CD4-positive, alpha-beta T cell treated with Interleukin-17A for 1 hour (primary cell): ENCODE measurements at places on chromosomes 1 and 21.
A peak's percentile ranks its signal among the peaks of the same experiment; 100 is the strongest.

DNA sequence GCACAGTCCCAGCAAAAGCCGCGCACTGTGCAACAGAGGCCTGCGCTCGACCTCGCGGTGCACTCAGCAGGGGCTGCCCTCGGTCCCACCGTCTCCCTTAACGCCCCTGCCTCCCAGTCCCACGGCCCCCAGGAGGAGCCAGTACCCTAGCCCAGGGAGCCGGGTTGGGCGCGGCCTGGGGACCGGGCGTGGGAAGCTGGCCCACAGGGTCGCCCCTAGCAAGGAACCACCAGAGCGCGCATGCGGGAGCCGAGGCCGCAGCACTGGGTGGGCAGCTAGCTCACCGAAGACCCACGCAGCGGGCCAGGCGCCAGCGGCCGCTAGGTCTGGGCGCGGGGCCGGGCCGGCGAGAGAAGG lies 21.6 kb upstream of the ZNF678 start:
- DNase-seq = no peak

DNA sequence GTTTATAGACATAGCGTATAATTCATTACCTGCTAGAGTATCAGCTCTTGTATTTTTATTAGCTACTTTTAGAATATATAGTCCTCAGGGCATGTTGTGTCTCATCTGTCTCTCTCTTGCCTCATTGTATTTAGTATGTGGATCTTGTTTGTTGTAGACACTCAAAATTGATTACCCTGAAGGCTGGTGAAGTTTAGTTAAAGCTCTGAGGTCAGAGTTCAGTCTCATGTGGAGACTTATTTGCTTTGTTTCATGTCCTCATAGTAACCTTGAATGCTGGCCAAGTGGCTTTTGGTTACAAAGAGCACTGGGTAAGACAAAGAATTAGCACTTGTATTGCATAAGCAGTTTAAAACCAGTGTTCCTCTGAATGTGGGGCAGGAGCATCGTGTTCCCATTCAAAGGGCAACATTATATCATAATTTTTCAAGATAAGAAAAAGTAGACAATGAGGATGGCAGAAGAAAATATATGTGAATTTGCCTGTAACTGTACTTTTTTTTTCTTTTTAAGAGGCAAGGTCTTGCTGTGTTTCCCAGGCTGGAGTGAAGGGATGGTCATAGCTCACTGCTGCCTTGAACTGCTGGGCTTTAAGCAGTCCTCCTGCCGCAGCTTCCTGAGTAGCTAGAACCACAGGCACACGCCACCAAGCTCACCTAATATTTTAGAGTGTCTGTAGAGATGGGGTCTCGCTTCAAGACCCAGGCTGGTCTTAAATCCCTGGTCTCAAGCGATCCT lies 17.4 kb downstream of the CNST start:
- DNase-seq = no peak

DNA sequence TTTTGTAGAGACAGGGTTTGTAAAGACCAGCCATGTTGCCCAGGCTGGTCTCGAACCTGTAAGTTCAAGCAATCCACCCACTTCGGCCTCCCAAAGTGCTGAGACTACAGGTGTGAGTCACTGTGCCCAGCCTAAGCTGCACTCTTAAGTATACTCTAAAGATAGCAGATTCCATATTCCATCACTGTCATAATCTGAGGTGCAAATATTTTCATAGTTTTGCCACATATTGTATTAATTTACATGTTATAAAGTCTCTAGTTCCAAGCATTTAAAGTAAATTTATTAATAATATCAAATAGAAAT lies 121.3 kb downstream of the HFM1 start:
- DNase-seq = no peak

- DNase-seq = no peak
These were observed 161.1 kb upstream of the IRF2BP2 start for GRCh38 chr1:234770924-234771540.

- DNase-seq = no peak
These were observed 52.8 kb upstream of the GNG4 start for GRCh38 chr1:235702412-235702811.

DNA sequence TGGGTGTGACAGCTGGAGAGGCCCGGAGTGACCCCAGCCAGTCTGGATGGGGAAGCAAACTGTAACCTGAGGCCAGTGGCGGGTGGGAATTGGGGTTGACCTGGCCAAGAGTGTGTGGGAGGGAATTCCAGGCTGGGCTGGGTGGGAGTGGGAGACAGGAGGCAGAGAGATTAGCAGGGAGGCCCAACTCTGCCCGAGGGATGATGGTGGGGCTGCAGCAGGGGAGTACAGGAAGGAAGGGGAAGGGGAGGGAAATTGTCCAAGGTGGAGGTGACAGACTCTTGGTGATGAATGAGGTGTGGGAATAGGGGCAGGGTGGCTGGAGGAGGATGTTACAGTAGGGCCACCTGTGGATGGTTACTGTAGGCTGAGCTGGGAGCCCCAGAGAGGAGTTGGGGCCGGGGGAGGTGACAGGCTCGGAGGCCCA lies 40.4 kb downstream of the HUNK start:
- no peak for DNase-seq

DNA sequence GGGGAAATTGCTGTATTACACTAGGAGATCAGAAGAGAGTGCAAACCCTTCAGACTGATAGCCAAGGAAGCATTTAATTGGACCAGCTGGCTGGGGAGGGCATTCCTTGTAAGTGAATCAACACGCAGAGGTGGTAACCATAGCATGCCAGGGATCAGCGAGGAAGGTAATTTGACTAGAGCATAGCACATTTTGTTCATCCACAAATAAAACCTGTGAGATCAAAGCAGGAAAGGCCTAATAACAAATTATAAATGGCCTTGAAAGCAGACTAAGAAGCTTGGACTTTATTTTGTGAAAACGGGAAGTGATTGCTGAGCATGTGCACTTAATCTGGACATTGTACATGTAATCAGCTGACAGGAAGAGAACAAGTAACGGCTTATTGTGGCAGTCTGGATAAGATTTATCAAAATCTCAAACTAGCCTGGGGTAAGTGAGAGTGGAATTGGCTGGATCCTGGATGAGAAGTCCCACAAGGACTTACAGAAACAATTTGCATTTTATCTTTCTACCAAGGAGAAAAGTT lies 11.7 kb upstream of the CD55 start:
- no peak for DNase-seq

- DNase-seq = peak; percentile 42
These were observed 85.6 kb downstream of the EPS15 start for GRCh38 chr1:51433269-51433971.

DNA sequence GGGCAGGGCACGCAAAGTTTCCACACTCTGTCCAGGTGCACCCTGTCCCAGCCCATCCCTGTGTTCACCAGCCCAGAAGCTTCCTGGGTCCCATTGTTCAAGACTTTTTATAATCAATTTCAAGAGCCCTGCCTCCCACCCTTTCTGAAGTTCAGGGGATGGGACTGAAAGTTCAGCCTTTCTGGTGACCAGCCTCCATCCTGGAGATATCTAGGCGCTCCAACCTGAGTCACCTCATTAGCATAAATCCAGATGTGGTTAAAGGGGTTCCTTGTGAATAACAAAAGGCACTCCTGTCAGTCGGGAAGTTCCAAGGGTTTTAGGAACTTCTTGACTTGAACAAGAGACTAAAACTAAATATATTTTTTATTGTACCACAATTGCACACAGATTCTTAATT lies 48.4 kb upstream of the RAP1A start:
- no peak for DNase-seq

DNA sequence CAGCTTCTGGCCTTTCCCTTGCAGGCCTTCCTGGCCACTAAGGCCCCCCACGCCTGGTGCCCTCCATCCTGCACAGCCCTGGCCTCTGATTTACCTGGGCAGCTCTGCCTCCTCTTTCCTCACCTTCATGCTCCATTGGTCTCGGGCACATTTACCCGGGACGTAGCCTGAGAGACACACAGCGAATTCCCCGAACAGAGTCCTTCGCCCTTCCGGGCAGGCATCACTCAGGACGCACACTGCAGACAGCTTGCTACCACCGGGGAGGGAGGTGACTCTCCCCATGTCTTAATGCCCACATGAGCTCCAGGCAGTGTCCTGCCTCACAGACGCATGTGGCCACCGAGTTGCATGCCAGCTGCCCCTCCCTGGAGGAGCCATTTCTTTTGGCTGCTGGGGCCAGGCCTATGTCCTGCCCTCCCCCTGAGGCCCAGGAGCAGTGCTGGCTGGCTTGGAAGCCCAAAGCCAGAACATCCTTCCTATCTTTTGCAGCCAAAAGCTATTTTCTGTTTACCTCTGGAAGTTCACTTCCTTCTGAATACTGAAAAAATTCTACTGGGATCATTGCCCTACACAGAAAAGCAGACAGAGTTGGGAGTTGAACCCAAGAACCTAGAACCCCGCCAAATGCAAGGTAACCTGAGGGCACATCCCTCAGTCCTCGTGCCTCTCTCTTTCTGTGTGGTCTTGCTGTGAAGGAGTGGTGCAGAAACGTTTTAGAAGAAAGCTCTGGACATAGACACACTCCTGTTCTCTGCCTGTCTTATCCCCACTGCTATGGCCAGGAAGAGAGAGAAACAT lies 209.5 kb downstream of the TOMM20 start:
- no peak for DNase-seq

DNA sequence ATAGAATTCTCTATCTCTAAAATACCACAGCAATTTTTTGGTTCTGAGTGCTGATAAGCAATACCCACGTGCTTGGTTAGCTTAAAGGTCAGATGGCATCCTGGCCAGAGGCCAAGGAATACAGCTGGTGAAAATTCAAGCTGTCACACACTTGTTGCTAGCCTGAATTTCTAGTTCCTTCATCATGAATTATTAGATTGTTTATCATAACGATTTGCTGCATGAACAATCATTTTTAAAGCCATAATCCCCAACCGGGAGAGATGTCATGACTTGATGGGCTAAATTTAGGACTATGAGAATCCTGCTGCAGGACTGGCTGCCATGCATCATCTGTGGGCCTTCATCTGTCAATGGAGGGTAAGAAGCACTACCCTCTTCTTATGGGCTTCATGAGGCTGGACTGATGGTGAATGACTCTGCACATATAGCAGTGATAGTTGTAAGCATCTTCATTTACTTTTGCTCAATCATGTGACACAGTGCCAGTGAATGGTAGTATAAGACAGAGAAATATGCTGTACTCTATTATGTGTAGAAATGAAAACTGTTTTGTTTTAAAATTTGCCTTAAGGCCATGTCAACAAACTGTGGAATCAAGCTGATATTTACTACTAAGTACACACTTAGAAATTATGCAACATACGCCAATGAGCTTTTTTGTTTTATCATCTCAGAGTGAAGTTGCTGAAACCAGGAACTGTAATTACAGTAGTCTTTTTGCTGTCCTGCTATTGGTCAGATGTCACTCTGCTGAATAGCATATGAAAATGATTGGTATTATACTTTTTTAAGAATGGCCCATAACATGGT lies 80.5 kb upstream of the RALGPS2 start:
- no peak for DNase-seq

DNA sequence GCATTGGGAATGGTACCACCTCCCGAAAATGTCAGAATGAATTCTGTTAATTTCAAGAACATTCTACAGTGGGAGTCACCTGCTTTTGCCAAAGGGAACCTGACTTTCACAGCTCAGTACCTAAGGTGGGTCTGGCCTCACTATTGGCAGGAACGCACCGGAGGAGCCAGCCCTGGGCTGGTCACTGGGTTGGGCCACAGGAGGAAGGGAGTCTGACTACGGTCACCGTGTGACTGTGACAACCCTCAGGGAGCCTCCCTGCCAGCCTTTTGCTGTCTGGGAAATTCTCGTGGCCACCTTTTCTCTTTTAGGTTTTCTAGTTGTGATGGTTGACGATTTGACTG lies 2.2 kb downstream of the IL10RB start:
- DNase-seq = no peak

GRCh38 chr1:165070675-165071074 lies 285.8 kb downstream of the LMX1A start:
- no peak for DNase-seq

GRCh38 chr1:88983791-88984559 lies 8.5 kb downstream of the KYAT3 start:
- DNase-seq = peak; percentile 81

DNA sequence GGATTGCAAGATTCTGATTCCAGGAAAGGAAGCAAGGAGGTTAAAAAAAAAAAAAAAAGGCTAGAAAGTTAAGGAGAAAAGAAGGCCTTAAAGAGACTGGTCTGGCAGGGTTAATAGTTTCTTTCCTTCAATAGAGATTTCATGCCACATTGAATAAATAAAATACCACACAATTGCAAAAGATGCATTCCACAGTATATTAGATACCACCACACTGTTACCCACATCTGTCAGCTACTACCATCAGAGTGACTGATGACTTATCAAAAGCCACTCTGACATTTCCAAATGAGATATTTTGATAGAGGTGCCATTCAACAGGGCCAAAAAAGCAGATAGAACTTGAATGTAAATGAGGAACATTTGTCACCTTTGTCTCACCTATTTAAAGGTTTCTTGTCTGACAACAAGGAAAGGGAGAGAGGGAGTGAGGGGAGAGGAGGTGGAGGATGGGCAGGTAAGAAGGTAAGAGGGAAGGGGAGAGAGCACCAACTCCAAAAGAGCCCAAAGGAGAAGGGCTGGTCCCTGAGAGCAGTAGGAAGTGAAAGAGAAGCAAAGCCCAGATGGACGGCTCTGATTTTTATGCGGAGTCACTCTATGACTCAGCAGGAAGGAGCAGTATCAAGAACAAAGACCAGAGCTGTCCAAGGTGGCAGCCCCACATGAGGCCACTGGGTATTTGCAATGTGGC lies 38.3 kb downstream of the LRRN2 start:
- no peak for DNase-seq

DNA sequence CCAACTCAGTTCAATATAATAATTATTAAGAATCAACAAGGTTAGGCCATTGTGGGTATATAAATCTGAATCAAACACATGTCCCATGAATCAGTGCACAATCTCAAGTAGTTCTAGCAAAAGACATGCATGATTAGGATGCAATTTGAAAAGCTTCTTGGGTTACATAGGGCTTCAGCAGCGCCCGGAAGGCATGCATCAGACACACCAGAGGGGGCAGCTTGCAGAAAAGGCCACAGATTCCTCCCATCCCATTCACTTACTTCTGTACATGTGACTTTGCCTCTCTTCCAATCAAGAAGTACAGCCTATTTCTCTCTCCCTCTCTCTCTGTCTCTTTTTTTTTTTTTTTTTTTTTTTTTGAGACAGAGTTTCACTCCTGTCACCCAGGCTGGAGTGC lies 91.8 kb downstream of the KCNN3 start:
- DNase-seq = no peak

DNA sequence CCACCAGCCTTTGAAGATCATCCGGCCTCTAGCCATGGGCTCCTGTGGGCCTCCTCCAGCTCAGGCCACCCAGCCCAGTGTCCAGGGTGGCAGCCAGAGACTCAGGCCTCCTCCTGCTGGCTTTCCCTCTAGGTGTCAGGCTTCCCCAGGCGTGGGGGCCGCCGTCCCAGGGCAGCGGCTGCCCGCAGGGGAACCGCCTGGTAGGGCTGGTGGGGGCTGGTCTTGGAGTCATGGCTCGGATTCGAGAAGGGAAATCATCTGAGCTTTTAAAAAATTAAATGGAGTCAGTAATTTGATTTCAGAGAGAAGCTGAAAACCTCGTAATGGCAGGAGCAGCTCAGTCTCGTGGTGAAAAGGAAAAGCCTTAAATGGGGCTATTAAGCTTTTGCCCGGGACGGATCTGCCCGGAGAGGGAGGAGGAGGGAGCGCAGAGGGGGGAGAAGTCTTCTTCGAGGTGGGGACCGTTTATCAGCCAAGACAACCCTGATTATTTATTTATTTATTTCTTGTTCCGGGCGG lies 66.4 kb upstream of the TARDBP start:
- DNase-seq = no peak
